ENCODE measurements at places on chromosomes 7 and 10. TPM values are rescaled to one million over a fixed set of nuclear protein-coding genes. Genes with fewer than 3 reads are reported as not detected.

Gene SPDYE18
- total RNA-seq: not detected

DNA sequence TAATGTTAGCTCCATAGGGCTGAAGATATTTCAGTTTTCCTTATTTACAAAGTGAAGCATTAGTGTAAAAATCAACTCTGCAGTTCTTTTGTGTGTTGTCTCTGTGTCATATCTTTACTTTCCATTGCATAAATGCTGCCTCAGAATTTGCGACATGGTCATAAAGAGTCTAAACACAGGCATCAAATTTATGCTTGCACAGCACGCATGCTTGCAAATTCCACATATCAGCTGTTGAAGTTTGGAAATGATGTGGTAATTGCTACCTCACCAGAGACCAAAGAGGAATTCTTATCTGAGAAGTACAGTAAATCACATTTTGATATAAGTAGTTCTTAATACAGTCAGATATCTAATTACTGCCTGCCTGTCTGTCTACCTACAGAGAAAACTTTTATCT, 348.2 kb upstream of the GRM3 start:
- DNase-seq: no peak

- DNase-seq: no peak
Measured at GRCh38 chr10:18312374-18313139, 172.3 kb downstream of the CACNB2 start.

DNA sequence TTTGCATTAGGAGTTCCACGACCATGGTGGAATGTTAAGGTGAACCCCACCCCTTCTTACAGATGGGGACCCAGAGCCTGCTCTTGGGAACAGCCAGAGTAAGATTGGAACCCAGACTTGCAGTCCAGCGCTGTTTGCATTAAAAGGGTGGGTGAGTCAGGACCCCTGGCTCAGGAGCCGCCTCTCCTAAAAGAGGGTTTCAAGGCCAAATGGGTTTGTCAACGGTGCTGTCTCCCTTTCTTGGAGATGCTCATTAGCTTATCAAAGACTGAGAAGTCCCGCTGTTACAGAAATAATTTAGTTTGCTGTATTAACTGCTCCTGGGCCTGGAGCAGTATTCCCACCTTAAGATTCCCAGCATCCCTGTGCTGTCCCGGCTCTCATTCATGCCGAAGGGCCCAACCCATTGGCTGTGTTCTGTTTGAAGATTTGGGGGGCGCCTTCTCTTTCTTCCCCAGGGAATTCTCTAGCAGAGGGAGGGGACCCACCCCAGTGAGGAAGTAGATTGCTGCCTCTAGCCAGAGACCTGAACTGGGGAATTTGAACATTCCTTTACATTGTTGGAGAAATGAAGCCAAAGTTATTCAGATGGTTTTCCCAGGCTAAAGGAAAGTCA, 1.8 kb downstream of the MARVELD1 start:
- DNase-seq: no peak

GRCh38 chr10:107213861-107214260, 49.4 kb upstream of the SORCS1 start:
- DNase-seq: no peak

- DNase-seq: no peak
Measured at GRCh38 chr7:39605087-39605486, 18.3 kb upstream of the RALA start.

Gene SEPTIN14
- not detected for total RNA-seq
